SK-N-MC (cell line): ENCODE measurements at places on chromosomes 1 and 21.

GRCh38 chr21:34625030-34625593 is 10.2 kb upstream of the RCAN1 start:
- DNase-seq: no peak

DNA sequence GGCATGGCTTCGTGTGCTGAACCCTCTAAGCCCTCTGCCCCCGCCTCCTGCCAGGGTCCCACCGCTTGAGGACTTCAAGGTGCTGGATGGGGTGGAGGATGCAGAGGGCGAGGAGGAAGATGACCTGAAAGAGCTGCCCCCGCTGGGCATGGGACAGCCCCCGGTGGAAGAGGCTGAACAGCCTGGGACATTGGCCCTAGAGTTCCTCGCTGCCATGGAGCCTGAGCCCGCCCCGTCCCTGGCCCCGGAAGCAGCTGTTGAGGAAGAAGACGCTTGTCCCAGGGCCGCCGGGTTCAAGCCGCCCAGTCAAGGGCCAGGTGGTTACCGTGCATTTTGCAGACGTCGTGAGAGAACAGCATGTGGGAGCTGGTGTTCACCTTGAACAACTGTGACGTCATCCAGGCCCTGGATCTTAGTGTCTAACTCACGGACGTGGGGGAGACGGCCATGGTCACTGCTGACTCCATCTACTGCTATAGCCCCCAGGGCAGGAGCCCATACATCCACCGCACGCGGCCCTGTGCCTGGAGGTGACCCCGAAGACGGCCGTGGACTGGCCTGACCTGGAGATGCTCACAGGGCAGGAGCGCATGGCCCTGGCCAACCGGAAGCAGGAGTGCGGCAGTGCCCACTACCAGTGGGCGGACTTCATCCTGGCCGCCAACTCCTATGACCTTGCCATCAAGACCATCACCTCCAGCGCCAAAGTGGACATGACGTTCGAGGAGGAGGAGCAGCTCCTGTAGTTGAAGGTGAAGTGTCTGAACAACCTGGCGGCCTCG is 90.1 kb downstream of the PPP1R12B start:
- no peak for DNase-seq

GRCh38 chr1:84998642-84999280 is 1.8 kb upstream of the MCOLN2 start:
- no peak for DNase-seq

- no peak for DNase-seq
These were observed 227.1 kb downstream of the KCTD3 start for GRCh38 chr1:215794156-215794555.

DNA sequence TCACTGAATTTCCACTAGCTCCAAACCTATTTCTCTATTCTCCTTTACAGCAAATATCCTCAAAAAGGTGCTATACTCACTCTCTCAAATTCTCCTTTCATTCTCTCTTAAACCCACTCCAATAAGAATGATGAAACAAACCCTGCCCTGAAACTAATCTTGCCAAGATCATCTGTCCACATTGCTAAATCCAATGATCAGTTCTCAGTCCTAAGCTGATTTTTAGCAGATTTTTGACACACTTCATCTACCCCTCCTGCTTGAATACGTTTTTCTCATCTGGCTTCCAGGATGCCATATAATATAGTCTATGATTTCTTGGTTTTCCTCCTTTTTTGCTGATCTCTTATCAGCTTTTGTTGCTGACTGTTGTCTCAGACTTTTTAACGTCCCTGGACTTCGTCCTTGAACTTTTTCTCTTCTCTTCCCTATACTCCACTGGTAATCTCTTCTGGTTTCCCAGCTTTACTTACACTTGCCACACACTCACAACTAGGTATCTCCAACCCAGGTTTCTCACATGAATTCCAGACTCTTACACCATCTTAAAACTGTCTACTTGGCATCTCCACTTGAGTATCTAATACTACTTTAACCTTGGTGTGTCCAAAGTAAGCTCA is 35.3 kb downstream of the RERE start:
- no peak for DNase-seq

DNA sequence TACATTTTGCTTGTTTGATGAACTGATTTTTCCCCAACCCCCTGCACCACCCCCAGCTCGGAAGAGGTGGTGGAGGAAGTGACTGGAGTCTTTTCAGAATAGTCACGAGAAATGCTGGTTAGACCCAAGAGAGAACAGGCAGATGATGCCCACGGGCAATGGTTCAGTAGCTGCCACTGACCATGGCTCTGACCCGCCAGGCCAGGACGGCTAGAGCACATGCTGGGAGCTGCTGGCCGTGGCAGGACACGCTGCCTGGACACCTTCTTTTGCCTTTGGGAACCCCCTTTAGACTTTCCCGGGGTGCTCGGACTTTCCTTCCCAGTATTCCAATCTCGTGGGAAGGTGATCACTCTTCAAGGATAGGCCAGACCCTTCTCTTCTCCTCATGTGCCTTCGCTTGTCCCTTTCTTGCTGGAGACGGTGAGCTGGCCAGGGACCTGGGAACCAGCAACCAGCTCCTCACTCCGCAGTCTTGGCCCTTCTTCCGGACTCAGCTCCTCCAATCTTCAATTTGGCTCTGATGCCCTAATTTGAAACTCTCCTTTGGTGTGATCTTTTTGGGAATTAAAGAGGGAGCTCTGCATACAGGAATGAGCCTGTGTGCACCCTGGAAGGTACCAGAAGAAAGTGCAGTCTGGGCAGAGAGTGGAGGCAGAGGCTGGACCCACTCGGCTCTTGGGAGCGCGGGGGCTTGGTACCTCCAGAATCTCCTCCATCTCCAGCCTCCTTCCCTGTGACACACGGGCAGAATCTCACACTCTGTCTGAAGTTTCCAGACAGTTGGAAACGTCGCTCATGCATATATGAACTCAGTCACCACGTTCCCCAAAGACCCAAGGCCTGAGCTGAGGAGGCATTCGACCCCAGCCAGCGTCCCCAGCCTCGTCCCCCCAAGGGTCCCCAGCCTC is 4.0 kb upstream of the PDE9A start:
- DNase-seq: no peak

- DNase-seq: no peak
These were observed 16.4 kb downstream of the ALDH4A1 start for GRCh38 chr1:18886003-18886335.

DNA sequence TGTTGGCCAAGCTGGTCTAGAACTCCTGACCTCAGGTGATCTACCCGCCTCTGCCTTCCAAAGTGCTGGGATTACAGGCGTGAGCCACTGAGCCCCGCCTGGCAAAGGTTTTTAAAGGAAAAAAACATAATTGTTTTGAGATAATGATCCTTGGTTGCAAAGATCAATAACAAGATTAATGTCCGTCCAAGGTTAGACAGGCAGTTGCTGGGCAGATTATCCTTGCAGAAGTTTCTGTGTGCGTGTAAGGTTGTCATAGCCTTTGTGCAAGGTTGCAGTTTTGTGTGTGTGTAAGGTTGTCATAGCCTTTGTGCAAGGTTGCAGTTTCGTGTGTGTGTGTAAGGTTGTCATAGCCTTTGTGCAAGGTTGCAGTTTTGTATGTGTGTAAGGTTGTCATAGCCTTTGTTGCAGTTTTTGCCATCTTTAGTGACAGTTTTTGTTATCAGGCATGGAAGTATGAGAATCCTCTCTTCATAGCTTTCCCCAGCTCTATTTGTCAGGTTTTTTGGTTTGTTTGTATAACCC is 3.6 kb downstream of the YBEY start:
- DNase-seq: no peak

GRCh38 chr1:160261556-160261892 is 825 bp downstream of the DCAF8 start:
- no peak for DNase-seq

DNA sequence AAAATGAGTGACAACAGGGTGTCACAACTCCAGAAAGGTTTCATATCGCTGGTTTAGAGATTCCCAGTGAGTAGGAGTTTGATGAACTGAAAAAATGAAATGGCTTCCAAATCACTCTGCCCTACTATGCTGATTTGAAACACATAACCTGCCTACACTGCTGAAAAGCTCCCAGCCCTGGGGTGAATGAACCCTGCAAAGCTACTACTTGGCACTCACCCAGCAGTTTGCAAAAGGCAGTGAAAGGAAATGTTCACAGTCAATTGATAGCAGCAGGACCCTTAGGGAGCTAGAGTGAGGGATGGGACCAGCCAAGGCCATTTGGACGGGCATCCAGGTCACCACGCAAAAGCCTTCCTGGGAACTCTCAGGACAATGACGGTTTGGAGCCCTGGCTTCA is 44.4 kb upstream of the SRP9 start:
- DNase-seq: no peak

DNA sequence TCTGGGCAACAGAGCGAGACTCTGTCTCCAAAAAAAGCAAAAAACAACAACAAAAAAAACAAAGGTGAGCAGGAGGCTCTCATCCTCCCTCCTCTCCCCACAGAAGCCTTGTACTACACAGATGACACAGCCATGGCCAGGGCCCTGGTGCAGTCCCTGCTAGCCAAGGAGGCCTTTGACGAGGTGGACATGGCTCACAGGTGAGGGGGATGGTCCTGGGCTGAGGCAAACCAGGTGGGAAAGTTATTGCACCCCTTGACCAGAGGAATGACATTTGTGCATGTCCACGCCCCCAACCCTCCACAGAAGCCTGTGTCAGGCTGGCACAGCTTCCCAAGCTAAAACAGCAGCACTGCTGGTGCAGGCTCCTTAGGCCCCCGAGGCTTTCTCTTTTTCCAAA is 2.4 kb downstream of the ADPRS start:
- no peak for DNase-seq

GRCh38 chr21:37552496-37553029 is 186.0 kb downstream of the DYRK1A start:
- no peak for DNase-seq

DNA sequence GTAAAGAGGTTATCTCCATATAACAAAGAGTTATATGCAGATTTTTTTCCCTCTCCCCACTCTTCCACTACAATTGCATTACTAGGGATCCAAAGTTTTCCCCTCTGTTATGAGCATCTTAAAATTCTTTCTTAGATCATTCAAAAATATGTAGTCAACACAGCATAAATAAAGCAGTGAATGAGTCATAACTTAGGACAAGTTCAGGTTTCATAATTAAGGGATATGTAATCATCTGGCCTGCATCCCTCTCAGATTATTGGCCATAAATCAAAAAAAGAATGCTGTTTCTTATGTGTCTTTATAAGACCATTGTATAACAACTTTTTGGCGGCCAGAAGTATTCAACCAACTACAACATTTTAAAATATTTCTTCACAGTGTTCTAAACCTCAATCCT is 1526.1 kb downstream of the KCNT2 start:
- DNase-seq: no peak

- no peak for DNase-seq
These were observed 271.5 kb downstream of the NFIA start for GRCh38 chr1:61353797-61354406.

DNA sequence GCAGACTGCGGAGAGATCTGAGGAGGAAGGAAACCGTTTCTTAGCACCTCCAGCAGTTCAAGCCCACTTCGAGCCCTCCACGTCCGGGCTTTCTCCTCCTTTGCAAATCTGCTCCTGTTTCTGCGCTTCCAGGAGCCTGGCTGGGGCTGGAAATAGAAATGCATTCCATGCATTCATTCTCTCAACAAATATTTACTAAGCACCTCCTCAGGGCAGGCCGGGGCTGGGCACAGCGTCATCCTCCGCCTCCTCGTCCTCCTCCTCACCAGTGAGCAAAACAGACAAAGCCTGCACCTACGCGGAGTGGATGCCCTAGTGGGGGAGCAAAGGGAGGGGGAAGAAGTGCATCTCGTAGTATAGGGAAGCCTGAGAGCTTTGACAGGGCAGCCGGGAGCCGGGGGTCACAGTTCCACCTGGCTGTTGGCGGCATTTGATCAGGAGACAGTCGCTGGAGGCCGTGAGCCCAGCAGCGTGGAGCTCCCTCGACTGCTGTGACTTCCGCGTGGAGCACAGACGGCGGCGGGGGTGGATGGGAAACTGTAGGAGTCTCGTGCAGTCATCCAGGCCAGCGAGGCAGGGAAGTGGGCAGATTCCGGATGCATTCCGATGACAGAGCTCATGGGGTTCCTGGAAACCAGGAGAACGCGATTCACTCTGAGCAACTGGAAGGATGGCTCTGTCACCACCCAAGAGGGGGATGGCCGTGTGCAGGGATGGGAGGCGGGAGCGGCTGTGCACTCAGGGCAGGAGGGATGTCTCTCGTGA is 93.5 kb downstream of the SIK1 start:
- no peak for DNase-seq

DNA sequence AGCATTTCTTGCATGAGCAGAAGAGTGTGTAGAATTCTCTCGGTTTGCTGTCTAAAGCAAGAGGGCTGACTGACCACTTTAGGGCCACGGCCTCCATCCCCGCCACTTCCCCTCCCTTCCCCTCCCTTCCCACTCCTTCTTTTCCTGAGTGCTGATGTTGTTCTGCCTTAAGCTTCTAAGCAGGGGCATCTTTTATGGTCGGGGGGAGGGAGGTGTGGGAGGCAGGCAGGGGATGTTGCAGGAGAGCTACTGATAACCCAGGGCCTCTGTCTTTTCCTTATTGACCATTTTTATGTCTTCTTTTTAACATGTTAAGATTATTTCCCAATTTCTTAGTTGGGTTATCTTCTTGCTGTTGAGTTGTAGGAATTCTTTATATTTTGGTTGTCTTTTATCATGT is 15.1 kb downstream of the USP25 start:
- no peak for DNase-seq

DNA sequence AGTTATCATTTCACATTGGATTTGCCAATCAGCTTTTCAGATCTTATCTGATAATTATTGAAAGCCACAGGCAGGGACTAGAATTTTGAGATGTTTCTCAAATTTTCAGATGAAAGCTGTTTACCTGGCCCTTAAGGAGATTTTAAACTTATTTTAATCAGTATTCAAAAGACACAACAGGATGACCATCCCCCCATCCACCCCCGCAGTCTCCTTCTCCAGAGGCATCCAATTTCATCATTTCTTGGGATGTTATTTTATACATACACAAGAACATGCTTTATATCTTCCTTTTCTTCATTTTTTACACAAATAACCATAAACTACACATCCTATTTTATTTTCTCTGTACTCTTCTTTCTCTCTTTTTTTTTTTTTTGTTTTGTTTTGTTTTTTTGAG is 470.9 kb downstream of the SMYD3 start:
- no peak for DNase-seq

- DNase-seq: no peak
These were observed 312.1 kb downstream of the DISC1 start for GRCh38 chr1:231938711-231939110.

GRCh38 chr1:59707178-59707791 is 107.5 kb upstream of the HOOK1 start:
- no peak for DNase-seq

DNA sequence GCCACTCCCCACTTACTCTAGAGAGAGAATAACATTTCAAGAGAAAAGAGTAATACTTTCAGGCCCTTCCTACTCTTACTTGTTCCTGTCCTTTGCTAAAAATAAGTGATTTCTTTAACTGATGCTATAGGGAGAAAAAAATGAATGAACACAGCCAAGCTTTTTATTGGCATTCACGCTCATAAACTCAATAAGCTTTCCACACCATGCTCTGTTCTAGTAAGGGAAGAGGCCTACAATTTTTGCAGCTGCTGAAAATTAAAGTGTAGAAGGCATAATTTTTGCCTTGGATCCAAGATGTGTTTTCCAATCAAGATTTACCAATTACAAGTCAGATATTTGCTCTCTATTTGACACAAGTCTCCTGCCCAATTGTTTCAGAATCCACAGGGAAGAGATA is 188.1 kb upstream of the RGS18 start:
- no peak for DNase-seq
